Brain (organoid and tissue), 16 donors: ENCODE measurements at places on chromosomes 5 and 9.
A peak's percentile ranks its signal among the peaks of the same experiment; 100 is the strongest.

DNA sequence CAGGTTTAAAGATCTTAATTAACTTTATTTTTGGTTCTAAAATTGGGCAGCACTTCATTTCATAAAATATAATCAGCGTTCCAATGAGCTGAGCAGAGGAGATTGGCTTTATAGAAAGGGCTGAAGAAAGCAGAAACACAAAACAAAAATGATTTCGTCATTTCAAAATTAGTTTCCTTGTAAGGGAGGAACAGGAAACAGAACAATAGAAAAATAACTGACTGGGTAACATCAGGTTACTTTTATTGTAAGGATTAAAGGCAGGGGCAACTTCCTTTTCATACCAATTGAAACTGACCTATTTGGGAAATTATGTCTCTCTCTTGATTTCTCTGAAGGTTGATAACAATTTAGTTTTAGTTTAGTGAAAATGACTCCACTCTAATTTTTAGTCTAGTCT lies 157.1 kb downstream of the ATP10B start:
- no peak for DNase-seq

DNA sequence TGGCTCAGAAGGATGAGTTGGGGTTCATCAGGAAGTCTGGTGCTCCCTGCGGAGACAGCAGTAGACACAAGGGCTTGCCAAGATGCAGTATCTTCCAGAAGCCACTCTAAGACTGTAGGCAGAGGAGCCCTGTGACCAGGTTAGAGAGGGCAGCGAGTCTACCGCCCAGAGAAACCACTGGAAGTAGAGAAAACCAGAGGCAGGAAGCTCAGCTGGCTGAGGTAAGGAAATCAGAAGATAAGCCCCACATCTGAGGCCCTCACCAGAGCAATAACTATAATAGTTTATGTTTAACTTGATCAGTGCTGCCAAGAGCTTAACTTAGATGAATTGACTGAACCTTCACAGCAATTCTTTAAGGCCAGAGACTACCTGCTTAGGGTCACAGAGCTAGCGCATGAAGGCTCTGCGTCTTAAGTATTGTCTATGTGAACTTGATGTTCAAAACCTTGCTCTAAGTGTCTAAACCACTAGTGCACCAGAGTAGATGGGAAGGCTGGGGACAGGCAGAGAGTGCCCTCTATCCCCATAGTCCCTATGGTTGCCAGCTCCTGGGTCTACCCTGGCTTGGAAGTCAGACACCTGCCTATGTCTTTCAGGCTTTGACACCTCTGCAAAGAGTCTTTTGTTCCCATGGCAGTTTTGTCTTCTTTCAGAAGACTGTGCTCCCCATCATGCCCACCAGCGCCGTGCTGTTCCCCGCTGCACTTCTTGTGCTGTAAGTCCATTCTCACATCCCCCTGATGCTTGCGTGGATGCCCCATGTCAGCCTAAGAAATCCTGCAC lies 228.2 kb upstream of the KLF4 start:
- DNase-seq = no peak

DNA sequence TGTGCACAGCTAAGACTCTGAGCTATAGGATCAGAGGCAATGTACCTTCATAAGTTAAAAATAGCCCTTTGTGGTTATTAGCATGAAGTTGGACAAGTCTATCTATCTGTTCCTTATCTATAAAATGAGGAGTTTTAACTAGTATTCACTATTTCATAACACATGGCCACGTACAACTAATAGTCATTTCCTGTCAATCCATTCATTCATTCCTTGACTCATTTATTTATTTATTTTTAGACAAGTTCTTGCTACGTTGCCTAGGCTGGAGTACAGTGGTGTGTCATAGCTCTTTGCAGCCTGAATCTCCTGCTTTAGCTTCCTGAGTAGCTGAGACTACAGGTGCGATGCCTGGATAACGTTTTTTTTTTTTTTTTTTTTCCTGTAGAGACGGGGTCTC lies 92.1 kb downstream of the NR3C1 start:
- DNase-seq = no peak

DNA sequence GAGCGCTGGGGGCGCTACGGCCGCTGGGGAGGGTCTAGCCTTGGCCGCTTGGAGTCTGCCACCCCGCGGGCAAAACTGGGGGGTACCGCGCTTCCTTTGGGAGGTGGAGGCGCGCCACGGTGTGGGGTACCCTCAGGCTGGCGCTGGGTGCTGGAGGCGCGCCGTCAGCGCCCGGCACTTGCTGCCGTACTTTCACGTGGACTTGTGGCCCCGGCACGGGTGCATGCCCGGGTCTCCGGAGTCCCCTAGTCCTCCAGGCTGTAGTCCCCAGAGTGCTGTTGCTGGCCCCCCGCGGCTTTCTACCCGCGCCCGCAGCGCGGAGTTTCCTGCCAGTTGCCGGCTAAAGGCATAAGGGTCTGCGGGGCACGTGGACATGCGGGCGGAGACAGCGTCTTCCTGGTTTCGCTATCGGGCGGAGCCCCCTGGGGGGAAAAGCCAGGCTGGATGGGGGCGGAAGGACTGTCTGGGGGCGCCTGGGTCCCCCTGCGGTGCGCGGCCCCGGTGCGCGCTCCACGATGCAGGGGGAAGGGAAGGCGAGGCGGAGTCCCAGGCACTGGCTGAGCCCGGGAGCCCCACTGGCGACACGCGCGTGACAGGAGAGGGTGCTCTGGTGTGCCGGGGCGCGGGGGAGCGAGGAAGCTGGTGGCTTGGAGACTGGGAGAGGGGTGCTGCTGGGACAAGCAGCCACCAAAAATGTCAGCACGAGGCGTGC lies 666 bp downstream of the PPARGC1B start:
- peak; percentile 47 for DNase-seq

DNA sequence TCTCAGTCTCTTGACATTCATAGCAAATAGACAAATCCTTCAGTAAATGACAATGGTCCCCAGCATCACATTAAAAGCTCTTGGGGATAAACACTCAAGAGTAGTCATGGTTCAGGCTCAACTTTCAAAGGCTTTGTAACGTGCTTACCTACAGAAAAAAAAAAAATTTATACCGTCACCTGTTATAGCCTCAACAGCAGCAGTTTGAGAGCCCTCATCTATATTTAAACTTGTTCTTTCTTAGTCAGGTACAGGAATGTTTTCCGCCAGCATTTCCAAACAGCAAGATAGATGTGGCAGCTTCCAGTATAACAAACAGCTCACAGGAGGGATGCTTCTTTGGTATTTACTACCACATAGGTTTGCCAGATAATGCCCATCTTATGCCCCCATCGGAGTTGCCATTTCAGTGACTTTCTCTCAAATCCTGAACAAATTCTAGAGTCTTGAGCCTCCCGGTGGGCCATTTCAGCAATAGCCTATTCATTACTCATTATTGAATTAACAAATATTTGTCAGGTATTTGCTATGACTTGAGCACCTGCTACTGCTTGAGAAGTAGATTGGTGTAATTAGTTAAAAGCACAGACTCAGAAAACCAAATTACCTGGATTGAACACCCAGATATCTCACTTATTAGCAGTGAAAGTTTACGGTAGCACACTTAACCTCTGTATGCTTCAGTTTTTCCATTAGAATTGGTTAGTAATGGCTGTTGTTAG lies 470.0 kb downstream of the EBF1 start:
- DNase-seq = no peak

DNA sequence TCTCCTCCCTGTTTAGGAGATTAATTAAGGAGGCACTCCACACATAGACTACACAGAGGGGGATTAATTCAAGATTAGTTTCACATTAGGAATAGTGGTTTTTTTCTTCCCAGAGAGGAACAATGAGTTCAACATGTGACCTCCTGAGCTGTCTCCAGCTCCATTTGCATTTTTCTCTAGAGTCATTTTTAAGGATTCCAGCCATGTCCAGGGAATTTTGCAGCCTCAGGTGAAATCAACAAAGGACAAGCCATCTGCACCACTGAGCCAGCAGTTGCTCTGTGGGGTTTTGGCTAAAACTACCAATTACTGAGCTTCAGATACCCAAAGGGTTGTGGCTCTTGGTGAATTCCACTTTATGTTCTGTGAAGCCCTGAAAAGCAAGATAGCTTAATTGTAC lies 258.5 kb upstream of the PPP1R2B start:
- DNase-seq = peak; percentile 57

- no peak for DNase-seq
Observed at GRCh38 chr9:97889941-97890887, 32.1 kb downstream of the TRMO start.

GRCh38 chr5:68838157-68838718 lies 255.6 kb upstream of the SLC30A5 start:
- no peak for DNase-seq

DNA sequence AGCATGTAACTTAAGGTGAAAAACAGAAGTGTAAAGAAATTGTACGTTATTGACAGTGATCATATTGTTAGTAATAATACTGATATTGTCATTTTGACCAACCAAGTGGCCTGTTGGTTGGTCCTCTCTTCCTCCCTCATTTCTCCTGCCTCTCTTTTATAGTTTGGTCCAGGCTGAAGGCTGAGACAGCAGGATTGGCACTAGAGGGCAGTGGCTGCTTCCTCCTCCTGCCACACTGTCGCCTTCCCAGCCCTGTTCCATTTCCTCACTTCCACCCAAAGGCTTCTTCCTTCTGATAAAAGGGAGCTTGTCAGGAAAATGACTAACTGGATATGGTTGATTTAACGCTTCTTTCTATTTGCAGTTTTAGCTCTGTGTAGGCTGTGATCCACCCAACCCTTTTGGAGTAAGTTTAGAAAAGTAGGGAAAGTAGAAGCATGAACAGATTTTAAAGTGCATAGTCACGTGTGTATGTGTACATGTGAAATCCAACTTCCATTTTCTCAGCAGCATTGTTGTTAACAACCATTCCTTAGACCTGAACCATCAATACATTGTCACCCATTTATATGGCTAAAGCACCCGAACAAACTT lies 35.6 kb downstream of the PTCD2 start:
- DNase-seq = peak; percentile 73

- DNase-seq = no peak
Observed at GRCh38 chr9:137592767-137593166, 2.5 kb upstream of the ZMYND19 start.

- no peak for DNase-seq
Observed at GRCh38 chr5:151048526-151048925, 28.1 kb downstream of the GPX3 start.

GRCh38 chr5:93303291-93303691 lies 277.7 kb downstream of the NR2F1-AS1 start:
- DNase-seq = no peak

DNA sequence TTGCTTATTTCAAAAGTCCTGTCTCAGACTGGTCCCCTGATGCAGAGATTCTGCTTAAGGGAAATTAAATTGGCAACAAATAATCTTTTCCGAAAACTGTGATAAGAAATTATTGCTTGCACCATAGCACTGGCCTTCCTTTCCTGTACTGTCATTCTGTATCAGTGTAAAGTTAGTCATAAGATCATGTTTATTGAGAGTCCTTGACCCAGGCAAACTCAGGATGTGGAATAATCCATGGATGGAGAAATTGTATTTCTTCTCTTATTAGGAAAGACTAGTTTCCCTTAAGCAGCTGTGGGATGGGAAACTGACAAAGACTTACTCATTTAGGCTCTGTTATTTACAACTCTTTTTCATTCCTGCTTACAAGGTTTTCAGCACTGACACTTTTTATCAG lies 83.0 kb upstream of the RANBP6 start:
- DNase-seq = no peak

DNA sequence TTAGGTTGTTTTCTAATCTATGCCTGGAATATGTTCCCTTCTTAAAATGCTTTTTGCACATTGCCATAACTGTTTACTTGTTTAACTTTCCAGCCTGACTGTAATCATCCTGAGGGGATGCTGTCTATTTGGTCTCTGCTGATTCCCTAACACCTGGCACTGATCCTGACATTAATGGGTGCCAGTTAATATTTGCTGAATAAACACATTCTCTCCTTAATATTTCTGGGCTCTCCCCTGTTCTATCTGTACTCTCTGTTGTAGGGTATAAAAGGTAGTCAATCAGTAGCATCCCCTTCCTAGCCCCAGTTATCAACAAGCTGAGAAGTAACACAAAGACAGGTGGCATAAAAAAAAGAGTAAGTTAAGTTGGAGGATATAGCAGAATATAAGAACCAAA lies 21.3 kb upstream of the SLC31A2 start:
- no peak for DNase-seq

DNA sequence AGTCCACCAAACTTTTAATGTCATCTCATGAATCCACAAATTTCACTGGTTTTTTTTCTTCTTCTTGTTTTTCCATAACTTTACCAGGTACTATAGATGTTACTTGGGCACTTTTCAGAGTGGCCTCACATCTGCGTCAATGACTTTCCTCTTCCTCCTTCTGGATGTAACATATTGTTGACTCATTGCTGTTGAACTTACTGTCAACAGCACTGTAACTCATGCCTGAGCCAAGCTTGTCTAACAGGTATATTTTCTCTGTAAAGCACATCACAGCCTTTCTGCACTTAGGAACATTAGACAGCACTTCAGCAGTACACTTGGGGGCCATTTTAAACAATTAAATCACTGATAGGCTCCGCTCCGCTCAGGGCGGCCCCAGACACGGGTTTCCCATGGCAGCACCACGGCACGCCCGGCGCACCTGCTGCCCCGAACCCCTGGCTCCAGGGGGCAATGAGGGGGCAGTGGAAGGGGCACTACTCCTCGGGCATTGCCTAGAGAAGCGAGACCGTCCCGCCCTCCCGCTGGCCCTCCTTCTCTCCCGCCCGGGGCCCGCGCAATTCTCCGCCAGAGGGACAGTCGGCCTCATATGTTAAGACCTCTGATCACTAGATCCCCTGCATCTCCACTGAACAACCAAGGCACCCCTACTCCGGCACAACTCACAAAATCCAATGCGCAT lies 41.9 kb upstream of the SPATA31C2 start:
- no peak for DNase-seq

DNA sequence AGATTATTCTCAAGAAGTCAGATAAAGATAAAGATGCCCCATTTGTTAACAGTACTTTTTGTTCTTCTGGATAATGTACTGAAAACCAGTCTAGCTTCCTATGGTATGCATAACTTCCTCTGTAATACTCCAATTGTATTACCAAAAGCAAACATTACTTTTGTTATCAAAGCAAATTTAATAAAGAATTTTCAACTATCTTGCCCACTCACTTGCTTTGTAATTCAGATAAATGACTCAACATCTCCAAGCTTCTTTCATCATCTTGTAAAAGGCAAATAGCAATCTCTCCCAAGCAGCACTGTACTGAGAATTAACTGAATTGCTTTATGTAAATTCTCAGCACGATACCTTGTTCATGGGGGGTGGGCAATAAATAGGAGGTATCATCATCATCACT lies 98.3 kb downstream of the NFIB start:
- DNase-seq = no peak

- no peak for DNase-seq
Observed at GRCh38 chr9:105308461-105309341, 64.2 kb downstream of the SLC44A1 start.
